Mammary epithelial cell (primary cell): ENCODE measurements at places on chromosomes 11 and 22. TPM values are rescaled to one million over a fixed set of nuclear protein-coding genes. Genes with fewer than 3 reads are reported as not detected.

The ZP1 gene
- not detected for polyA plus RNA-seq

GRCh38 chr11:118610773-118611432 is 3.5 kb downstream of the PHLDB1 start:
- peak; percentile 68 for DNase-seq

GRCh38 chr11:120608760-120609211 is 97.2 kb downstream of the GRIK4 start:
- no peak for DNase-seq

- DNase-seq, result peak; percentile 27
Observed at GRCh38 chr11:79062814-79063762, 377.7 kb downstream of the TENM4 start.

- DNase-seq, result peak; percentile 93
Observed at GRCh38 chr11:67293090-67293489, 4.0 kb downstream of the ANKRD13D start.

DNA sequence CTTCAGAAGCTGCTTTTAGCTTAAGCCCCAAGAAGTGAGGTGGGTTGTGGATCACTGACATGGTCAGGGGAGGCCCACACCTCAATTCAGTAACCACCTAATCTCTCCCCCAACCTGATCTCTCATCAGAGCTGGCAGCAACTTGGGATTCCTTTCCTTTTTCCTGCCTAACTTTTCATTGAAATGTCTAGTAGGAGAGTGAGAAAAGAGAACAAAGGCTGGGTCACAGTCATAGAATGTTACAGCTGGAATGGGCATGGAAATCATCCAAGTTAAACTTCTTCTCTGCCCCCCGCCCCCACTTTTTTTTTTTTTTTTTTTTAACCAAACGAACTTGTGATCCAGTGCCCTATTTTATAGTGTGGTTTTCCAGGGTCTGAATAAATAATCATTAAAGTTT is 91.8 kb downstream of the RNF169 start:
- DNase-seq, result no peak

GRCh38 chr22:37515901-37516300 is 3.3 kb downstream of the CARD10 start:
- DNase-seq, result no peak

GRCh38 chr11:2844116-2844842 is 41.3 kb downstream of the CDKN1C start:
- DNase-seq, result peak; percentile 27

DNA sequence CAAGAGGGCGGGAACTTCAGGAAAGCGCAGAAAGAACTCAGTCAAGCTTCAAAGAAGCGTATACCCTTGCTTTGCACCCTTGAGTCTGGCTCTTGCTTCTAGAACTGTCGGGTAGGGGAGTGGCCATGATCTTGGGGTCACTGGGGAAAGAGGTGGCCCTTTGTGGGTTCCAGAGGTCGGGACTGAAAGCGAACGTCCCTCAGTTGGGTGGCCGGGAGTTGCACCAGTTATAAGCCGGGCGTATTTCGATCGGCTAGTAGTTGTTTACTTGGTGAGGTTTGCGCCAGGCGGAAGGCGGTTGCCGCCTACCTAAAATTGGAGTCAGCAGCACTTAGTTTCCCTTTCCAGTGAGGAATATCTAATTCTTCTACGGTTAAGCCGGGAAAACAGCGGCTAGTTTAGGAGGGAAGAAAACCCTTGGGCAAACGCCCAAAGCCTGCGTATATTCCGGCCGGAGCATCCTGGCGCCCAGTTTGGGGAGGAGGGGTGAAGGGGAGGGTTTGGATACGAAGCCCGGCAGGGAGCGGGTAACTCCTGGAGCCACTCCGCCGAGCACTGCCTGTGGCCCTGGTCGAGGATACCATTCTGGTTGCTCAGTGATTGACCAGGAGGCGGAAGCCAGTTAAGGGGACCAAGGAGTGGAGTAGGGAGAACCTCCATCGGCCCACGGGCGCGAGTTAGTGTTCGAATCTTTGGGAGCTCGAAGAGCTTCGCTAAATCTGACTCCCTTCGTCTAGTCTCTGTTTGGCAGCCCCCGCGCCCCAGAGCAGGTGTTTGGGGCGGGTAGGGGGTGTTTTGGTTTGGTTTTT is 807 bp upstream of the WT1 start:
- no peak for DNase-seq

The C11orf87 gene
- 0.19 TPM for polyA plus RNA-seq

DNA sequence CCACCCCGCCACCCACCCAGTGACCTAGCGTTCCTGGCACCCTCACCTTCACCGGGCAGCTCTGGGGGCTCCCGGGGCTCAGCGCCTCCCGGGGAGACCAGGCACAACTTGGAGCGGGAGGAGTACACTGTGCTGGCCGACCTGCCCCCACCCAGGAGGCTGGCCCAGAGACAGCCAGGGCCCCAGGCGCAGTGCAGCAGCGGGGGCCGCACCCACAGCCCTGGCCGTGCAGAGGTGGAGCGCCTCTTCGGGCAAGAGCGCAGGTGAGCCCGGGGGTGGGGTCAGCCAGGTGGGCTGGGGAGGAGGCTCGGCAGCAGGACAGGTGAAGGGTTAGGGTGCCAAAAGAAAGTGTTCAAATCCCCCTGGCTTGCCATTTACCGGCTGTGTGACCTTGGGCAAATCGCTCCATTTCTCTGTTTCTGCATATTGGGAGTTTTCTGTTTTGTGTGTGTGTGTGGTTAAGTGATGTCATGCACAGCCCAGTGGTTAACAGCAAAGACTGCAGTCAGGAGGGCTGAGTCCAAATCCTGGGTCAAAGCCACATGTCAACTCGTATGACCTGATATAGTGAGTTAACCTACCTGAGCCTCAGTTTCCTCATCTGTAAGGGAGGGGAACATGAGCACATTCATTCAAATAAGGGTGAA is 29.5 kb downstream of the TRIOBP start:
- DNase-seq, result peak; percentile 19

- DNase-seq, result no peak
Observed at GRCh38 chr22:34801221-34801620, 264.7 kb upstream of the ISX start.

DNA sequence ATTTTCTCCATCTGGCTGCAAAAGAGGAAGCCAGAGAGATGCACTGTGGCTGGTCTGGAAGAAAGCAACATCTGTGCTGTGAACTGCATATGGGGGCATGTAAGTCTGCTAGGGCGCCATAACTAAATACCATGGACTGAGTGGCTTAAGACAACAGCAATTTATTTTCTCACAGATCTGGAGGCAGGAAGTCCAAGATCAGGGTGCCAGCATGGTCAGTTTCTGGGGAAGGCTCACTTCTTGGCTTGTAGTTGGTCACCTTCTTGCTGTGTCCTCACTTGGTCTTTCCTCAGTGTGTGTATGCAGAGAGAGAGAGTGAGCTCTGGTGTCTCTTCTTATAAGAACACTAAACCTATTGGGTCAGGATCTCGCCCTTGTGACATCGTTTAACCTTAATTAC is 34.9 kb upstream of the POLD3 start:
- DNase-seq, result no peak

- no peak for DNase-seq
Observed at GRCh38 chr11:55554169-55554568, at the start of gene OR4C15. Gene OR4C15 (plus strand): TSS chr11:55554469. CDS start chr11:55554469, 0 bp downstream.

- peak; percentile 83 for DNase-seq
Observed at GRCh38 chr11:65427691-65428577, 5.3 kb downstream of the NEAT1 start.

DNA sequence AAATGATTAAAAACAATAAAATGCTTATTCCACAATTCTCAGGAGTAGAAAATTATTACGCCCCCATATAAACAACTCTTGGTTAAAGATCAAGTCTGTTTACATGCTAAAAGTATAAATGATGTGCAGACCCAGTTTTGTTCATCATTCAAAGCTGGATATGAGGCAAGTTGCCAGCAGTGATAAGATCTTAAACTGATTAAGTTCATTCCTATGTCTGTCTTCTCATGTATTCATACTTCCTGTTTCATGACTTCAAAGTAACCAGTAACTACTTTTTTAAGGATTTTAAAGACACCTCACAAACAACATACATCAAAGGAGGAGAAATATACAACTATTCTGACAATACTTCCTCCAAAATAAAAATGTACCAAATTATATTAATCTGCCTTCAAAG is 55.0 kb upstream of the ARHGAP32 start:
- peak; percentile 52 for DNase-seq

DNA sequence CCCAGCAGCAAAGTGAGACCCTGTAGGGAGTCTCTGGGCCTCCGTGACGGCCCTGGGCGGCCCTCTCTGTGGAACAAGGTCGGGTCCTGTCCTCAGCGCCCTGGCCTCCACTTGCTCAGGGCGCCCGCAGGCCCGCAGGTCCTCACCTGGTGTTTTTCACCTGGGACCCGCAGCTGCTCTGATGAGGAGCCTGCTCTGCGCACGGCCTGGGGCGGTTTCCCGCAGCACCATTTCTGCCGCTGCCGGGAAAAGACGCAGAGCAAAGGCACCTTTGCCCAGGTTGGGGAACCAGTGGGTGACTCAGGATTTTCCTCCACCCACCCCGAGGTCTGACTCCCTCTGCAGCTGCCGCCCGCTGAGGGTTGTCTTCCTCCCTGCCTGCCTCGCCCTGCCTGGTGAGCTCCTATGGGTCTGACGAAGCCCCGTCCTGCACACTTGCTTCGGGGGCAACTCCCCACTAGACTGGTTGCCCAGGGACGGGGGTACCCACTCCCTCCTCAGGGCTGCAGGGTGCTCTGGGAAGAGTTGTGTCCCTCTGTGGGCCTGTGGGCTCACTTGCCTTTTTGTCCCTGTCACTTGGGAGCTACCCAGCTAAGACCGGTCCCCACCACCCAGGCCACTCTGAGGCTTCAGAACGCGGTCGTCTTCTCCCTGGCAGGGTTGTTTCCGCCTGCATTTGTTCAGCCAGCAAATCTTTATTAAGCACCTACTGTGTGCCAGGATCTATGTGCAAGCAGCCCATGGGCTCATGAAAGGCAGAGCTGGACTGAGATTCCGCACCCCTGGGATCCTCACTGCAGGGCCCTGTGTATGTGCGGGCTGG is 89.5 kb downstream of the KCNQ1 start:
- DNase-seq, result peak; percentile 37

- no peak for DNase-seq
Observed at GRCh38 chr11:1766719-1767398, 3.1 kb upstream of the CTSD start.

GRCh38 chr11:70744396-70745185 is 346.3 kb downstream of the CTTN start:
- DNase-seq, result no peak

DNA sequence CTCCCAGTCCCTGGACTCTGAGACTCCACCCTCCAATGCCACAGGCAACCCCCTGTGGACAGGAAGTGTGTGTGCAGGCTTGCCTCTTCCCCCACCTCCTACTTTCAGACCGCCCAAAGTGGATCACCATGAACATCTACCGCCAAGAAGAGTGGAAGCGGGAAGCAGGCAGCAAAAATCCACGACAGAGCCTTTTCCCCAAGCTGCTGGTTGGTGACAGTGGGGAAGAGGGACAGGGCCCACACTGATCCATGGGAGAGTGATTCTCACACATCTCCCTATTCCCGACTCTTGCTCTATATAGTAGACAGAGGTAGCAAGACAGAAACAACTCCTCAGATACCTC is 53.4 kb upstream of the SPATA19 start:
- no peak for DNase-seq

GRCh38 chr11:77519847-77520246 is 46.0 kb upstream of the PAK1 start:
- DNase-seq, result no peak

- DNase-seq, result peak; percentile 12
Observed at GRCh38 chr11:88704485-88704884, 361.3 kb downstream of the GRM5 start.

The MGAT3 gene
- not detected for polyA plus RNA-seq

DNA sequence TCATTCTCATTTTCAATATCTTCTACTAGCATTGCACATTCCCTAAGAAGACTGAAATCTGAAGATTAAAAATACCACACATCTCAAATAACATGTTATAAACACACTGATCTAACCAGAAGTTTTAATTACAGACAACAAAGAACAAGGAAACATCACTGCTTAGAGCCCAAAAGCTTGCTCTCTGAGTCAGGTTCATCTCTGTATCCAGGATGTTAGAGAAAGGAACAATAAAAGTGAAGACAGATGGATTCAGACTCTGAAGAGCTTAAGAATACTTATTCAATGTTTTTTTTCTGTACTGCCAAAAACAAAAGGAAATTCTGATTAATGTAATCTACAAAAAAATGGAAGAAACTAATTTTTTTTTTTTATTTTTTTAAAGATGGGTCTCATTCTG is 16.5 kb downstream of the RDX start:
- no peak for DNase-seq

- no peak for DNase-seq
Observed at GRCh38 chr22:31901388-31902137, 42.8 kb upstream of the YWHAH start.

DNA sequence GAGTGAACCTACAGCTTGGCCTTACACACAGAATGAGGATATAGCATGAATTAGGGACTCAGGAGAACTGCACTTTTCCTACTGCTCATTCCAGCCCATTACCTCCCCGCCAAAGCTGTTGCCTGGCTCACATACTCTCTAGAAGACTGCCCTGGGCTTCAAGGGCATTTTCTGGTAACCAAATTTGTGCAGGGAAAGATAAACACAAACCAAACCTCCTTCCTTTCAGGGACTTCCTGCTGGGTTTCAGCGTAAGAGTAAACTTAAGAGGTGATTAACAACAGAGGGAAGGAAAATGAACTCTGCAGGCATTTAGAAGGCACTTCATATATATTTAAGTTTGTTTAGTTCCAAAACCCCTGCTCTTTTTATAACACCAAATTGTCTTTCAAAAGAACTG is 194.9 kb downstream of the SWAP70 start:
- DNase-seq, result no peak

DNA sequence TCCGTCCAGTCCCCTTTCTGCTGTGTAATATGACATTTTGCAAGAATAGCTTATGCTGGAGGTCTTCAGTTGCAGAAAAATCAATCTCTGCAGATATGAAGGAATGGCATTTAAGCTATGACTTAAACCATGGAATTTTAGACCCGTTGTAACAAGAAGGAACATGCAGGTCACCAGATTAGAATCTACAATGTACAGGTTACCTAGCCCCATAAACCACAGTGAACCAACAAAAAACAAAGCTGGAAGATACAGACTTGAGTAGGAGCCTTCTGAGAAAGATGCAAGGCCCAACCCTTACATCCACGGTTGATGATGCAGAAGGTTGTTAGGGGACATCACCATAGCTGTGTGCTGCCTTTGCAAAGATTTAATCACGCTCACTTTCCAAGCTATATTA is 132.5 kb downstream of the WT1 start:
- peak; percentile 79 for DNase-seq

The SMIM35 gene
- not detected for polyA plus RNA-seq

- DNase-seq, result no peak
Observed at GRCh38 chr22:39177791-39178190, 25.3 kb upstream of the CBX7 start.

DNA sequence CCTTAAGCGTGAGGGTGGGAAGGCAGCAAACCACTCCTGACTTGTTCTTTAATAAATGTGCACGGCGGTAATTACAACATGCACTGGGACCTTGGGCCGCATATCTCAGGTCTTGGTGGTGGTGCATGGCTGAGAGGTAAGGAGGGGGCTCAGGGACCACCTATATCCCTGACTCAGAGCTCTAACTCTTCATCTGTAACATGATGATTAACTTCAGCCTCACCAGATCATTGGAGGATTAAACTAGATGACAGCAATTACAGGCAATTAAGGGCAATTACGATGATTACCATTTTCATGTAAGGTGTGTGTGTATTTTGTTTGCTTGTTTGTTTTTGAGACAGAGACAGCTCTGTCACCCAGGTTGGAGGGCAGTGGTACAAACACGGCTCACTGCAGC is 45.0 kb downstream of the FBLN1 start:
- no peak for DNase-seq
